ENCODE measurements at places on chromosomes 1 and 21.

- DNase-seq = no peak
Measured at GRCh38 chr1:84823511-84823910, 69.5 kb downstream of the LPAR3 start.

DNA sequence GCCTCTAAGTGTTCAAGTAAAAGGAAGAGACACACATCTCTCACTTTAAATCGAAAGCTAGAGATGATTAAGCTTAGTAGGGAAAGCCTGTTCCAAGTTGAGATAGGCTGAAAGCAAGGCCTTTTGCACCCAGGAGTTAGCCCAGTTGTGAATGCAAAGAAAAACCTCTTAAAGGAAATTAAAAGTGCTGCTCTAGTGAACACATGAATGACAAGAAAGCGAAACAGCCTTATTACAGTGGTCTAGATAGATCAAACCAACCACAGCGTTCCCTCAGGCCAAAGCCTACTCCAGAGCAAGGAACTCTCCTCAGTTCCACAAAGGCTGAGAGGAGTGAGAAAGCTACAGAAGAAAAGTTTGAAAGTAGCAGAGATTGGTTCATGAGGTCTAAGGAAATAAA lies 14.9 kb downstream of the TCP10L start:
- no peak for DNase-seq

- no peak for DNase-seq
Measured at GRCh38 chr1:116380499-116381242, 7.6 kb downstream of the ATP1A1 start.

- no peak for DNase-seq
Measured at GRCh38 chr21:45069711-45070110, 4.7 kb upstream of the ADARB1 start.

DNA sequence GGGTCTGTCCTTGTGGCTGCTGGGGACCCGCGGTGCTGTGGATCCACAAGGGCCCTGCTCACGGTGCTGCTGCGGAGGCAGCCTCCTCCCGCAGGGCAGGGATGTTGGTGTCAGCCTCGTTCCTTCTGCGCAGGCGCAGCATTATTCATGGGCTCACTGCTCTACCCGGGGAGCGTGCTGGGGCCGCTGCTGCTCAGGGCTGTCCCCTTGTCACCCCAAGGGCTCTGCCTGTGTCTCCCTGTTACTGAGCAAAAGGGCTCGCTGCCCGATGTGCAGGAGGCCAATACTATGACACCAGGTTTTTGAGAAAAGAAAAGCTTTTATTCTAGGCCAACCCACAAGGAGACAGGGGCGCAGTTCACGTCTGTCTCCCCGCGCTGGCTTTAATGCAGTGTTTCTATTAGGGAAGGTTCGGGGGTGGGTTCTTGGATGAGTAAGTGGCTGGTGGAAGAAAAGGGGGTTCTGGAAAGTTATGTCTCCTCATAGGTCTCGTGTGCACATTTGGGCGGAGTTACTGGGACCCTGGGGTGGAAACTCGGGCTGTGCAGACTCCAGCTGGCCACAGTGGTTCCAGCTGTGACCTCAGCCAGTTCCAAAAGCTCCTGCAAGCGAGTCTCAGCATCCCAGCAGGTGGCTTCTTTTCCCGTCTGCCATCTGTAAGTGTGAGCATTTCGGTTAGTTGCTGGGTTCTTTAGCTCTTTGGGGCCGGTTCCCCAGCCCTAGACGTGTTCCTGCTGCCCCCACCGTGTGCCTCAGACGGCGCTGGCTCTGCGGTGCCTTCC lies 40.8 kb upstream of the LRRC3 start:
- no peak for DNase-seq
